ENCODE measurements at places on chromosomes 5 and 9. TPM values are rescaled to one million over a fixed set of nuclear protein-coding genes. Genes with fewer than 3 reads are reported as not detected.

FOXD4L4 gene
- not detected for total RNA-seq

PRSS3 gene
- not detected for total RNA-seq

- no peak for DNase-seq
- no peaks in the 10 kb centered on the region for H3K4me1 ChIP-seq
- no peak overlapping the region for H3K4me3 ChIP-seq
These were observed 15.7 kb upstream of the TNC start for GRCh38 chr9:115133649-115134048.

GRCh38 chr9:101477736-101478135 is 42.2 kb upstream of the ALDOB start:
- peaks cover 42% of the 10 kb centered on the region for H3K36me3 ChIP-seq
- H3K4me3 ChIP-seq: no peak overlapping the region
- H3K4me1 ChIP-seq: peaks cover 65% of the 10 kb centered on the region

TAF1L gene
- not detected for total RNA-seq

DNA sequence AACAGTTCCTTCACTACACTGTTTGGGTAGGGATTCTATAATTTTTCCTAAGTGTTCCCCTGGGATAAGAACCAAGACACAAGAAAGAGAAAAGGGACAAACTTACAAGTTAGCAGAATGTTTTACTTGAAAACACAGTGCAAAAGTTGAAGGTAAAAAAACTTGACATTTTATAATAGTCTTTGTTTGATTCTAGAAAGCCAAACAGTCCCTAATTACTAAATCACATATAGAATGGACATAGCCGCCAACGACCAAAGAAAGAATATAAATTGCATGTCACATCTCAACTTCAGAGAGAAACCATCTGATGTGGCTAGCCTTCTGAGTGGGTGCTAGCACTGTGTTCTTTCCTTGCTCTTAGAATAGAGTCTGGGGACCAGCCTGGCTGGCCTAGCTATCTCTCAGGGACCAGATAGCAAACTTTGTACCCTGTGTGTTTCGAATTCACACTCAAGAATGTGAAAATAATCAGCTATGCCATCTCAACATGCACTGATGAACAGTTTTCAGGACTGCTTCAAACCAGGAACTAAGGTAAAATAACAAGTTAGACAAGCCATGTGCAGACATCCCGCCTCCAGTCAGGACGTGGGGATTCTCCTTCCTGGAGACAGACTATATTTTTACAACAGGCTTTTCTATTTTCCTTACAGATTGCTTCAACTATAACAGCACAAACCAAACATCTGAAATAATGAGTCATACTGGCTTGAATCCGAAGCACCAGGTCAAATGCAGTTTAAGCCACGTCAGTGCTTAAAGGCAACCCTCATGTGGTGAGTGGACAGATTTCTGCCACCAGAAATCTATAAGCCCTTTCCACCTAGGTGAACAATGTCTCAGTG is 53.7 kb downstream of the LHFPL2 start:
- no peak overlapping the region for H3K4me3 ChIP-seq
- H3K27ac ChIP-seq: peak overlapping the region; percentile 31
- H3K27me3 ChIP-seq: no peaks in the 10 kb centered on the region
- no peak for DNase-seq
- no peaks in the 10 kb centered on the region for H3K36me3 ChIP-seq

DNA sequence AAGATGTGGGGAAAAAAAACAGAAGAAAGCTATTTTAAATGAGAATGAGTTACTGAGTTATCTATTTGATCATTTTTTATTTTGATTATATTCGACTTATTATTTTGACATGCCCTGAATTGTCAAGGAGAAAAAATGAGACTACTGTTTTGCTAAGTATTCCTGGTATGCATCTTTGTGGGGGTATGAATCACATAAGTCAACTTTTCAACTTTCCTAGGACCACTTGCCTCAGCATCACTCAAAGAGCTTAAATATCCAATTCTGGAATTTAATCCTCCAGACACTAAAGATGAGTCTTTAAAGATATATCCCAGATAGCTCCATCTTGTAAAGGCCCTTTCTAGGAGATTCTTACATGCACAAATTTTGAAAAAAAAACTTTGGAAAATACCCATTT is 17.4 kb upstream of the SPDL1 start:
- peaks cover 92% of the 10 kb centered on the region for H3K27me3 ChIP-seq
- no peaks in the 10 kb centered on the region for H3K36me3 ChIP-seq
- no peak overlapping the region for H3K27ac ChIP-seq
- no peaks in the 10 kb centered on the region for H3K4me1 ChIP-seq

- no peak overlapping the region for H3K4me3 ChIP-seq
- H3K27me3 ChIP-seq: no peaks in the 10 kb centered on the region
- H3K36me3 ChIP-seq: no peaks in the 10 kb centered on the region
- H3K27ac ChIP-seq: no peak overlapping the region
- DNase-seq: no peak
These were observed 393.9 kb downstream of the TUSC1 start for GRCh38 chr9:25284365-25284764.

DNA sequence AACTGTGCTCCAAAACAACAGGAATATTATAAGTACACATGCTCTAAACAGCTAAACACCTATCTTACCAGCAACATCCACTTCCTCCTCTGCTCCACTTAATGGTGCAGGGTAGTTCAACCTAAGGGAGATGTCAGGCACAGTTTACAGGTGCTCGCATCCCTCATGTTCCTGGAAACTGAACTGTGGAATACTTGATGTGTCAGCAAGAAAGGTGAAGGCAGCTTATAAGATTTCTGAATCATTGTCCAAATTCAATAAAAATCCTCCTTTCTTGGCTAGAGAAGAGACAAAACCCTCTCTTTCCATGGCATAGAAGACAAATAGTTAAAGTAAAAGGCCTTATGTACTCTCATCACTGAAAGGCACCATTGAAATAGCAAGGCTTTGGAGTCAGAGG is 272.2 kb downstream of the FBXL7 start:
- H3K27ac ChIP-seq: no peak overlapping the region
- H3K4me1 ChIP-seq: no peaks in the 10 kb centered on the region
- H3K4me3 ChIP-seq: no peak overlapping the region

OR1J2 gene
- total RNA-seq: not detected

ST8SIA4 gene
- total RNA-seq: 3.2 TPM

DNA sequence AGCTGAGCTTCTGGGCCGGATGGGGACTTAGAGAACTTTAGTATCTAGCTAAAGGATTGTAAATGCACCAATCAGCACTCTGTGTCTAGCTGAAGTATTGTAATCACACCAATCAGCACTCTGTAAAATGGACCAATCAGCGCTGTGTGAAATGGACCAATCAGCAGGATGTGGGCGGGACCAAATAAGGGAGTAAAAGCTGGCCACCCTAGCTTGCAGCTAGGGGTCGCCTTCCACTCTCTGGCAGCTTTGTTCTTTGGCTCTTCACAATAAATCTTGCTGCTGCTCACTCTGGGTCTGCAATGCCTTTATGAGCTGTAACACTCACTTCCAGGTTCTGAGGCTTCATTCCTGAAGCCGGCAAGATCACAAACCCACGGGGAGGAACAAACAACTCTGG is 354.0 kb downstream of the PRR16 start:
- DNase-seq: no peak
- H3K36me3 ChIP-seq: no peaks in the 10 kb centered on the region
- H3K27ac ChIP-seq: no peak overlapping the region
- no peak overlapping the region for H3K4me3 ChIP-seq
- H3K4me1 ChIP-seq: no peaks in the 10 kb centered on the region
- no peaks in the 10 kb centered on the region for H3K27me3 ChIP-seq

DNA sequence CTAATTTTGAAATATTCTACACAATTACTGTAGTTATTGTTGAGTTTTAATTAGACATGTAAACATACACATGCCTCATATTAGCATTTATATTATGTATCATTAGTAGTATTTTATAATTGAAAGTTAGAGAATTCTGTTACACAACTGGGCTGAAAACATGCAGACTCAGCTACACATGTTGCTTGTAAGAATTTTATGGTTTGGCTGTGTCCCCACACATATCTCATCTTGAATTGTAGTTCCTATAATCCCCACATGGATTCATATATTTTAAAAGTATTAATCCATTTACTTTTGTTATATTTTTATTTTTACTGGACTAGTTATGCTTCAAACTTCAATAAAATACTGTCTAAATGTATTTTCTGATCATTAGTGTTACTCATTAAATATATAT is 2075.3 kb upstream of the C9orf72 start:
- no peaks in the 10 kb centered on the region for H3K4me1 ChIP-seq
- H3K4me3 ChIP-seq: no peak overlapping the region
- no peak for DNase-seq
- no peak overlapping the region for H3K27ac ChIP-seq

- H3K4me1 ChIP-seq: peaks cover 7% of the 10 kb centered on the region
- H3K27me3 ChIP-seq: no peaks in the 10 kb centered on the region
- H3K4me3 ChIP-seq: no peak overlapping the region
- no peaks in the 10 kb centered on the region for H3K36me3 ChIP-seq
These were observed 110.5 kb upstream of the CD180 start for GRCh38 chr5:67306965-67307607.

DNA sequence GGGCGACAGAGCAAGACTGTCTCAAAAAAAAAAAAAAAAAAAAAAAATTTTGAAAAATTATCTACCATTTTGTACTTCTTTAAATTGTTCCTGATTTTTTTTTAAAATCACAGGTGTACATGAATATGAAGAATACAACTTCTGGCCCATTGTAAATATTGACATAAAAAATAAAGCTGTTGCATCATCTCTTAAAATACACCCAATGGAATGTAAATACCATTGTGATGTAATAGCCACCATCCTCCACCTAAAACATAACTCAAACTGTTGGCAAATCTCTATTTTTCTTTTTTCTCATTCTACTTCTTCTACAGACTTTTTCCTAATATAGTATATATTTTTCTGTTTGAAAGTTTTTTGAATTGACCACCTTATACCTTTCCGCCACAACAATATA is 61.0 kb upstream of the TEX48 start:
- no peak overlapping the region for H3K4me3 ChIP-seq
- DNase-seq: no peak
- H3K27ac ChIP-seq: no peak overlapping the region
- H3K27me3 ChIP-seq: peaks cover 28% of the 10 kb centered on the region
- H3K4me1 ChIP-seq: no peaks in the 10 kb centered on the region
- no peaks in the 10 kb centered on the region for H3K36me3 ChIP-seq

SLC6A18 gene
- total RNA-seq: not detected

HTR1A gene
- total RNA-seq: not detected

NMUR2 gene
- total RNA-seq: not detected

- no peak for DNase-seq
- peaks cover 19% of the 10 kb centered on the region for H3K36me3 ChIP-seq
- no peaks in the 10 kb centered on the region for H3K27me3 ChIP-seq
- peak overlapping the region; percentile 94 for H3K4me3 ChIP-seq
- peak overlapping the region; percentile 96 for H3K27ac ChIP-seq
These were observed 994 bp downstream of the POLE3 start for GRCh38 chr9:113409481-113409880.

RABL6 gene
- 64.1 TPM for total RNA-seq

GRCh38 chr5:6443326-6443725 is 5.3 kb upstream of the UBE2QL1 start:
- H3K4me3 ChIP-seq: no peak overlapping the region
- no peaks in the 10 kb centered on the region for H3K4me1 ChIP-seq
- no peak overlapping the region for H3K27ac ChIP-seq
- no peak for DNase-seq
- H3K36me3 ChIP-seq: no peaks in the 10 kb centered on the region

DNA sequence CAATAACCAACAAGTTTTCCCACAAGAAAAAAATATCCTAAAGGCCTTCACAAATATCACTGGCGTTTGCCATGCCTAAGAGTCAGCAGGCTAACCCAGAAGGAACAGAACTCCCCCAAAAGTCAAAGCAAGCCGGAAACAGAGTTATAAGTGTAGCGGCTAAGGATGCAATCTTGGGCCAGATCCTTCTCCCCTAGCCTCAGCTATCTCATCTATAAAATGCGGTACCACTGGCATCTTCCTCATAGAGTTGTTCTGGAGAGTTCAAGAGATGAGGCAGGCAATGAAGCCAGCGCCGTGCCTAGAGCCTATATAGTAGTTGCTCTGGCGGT is 632 bp downstream of the DPM2 start:
- peaks cover 13% of the 10 kb centered on the region for H3K36me3 ChIP-seq
- no peak for DNase-seq
- peaks cover 34% of the 10 kb centered on the region for H3K4me1 ChIP-seq
- no peak overlapping the region for H3K27ac ChIP-seq
- H3K27me3 ChIP-seq: no peaks in the 10 kb centered on the region

GRCh38 chr5:59485629-59486439 is 407.7 kb downstream of the PDE4D start:
- no peak overlapping the region for H3K4me3 ChIP-seq
- H3K27me3 ChIP-seq: no peaks in the 10 kb centered on the region
- no peak overlapping the region for H3K27ac ChIP-seq
- no peak for DNase-seq

DNA sequence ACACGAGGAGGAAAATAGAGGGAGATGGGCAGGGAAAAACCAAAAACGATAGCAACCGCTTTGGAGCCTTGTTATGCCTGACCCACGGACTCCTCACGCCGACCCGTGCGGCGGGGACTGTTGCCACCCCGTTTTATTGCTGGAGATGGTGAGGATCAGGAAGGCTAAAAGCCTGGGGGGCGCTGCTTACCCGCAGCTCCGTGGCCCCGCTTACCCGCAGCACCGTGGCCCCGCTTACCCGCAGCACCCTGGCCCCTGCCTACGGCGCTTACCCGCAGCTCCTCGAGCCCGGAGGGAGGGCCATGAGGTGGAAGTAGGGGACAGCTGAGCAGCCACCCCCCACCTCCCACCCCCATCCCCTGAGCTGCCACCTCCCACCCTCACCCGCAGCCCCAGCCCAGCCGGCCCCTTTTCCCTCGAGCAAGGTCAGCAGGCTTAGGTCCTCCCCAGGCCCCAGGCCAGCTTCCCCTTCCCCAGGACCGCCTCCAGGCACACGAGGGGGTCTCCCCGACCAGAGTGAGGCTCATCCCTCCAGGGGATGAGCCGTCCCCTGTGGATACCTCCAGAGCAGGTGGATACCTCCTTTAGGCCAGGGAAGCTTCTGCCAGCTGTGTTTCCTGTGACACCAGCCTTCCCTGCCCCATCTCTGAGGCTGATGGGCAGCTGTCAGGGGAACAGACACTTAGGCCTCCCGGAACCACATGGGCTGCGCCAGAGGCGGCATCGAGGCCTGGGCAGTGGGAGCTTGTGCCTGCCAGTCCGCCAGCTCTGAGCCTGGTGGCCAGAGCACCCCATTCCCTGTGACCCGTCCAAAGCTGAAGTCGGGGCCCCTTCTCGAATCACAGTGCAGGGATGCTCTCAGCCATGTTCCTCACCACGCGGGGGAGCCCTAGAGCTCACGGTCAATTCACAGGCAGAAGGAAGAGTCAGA is 92.3 kb downstream of the LMX1B start:
- H3K4me1 ChIP-seq: peaks cover 20% of the 10 kb centered on the region
- DNase-seq: peak; percentile 64
- no peaks in the 10 kb centered on the region for H3K36me3 ChIP-seq
- H3K27me3 ChIP-seq: peaks cover 88% of the 10 kb centered on the region
- no peak overlapping the region for H3K27ac ChIP-seq

- no peaks in the 10 kb centered on the region for H3K4me1 ChIP-seq
- no peak overlapping the region for H3K4me3 ChIP-seq
- H3K27ac ChIP-seq: no peak overlapping the region
- H3K27me3 ChIP-seq: no peaks in the 10 kb centered on the region
- DNase-seq: no peak
- peaks cover 37% of the 10 kb centered on the region for H3K36me3 ChIP-seq
These were observed 75.3 kb downstream of the HMGCR start for GRCh38 chr5:75412111-75412990.

TSSK1B gene
- total RNA-seq: not detected

All from left ventricle myocardium inferior (tissue), 1 donor.